Activated CD4-positive, alpha-beta T cell treated with anti-CD3 and anti-CD28 coated beads, Interleukin-2, amount 10 ng/mL, durations not matched to agents 7 days and 5 days (primary cell): ENCODE measurements at places on chromosomes 3 and 15. TPM values are rescaled to one million over a fixed set of nuclear protein-coding genes. Genes with fewer than 3 reads are reported as not detected.

SCN11A gene
- 0.02 TPM for total RNA-seq

C3orf49 gene
- total RNA-seq: not detected

TMEM42 gene
- total RNA-seq: 10.7 TPM

GRAMD2A gene
- not detected for total RNA-seq

MEX3B gene
- 0.99 TPM for total RNA-seq

UBAP1L gene
- total RNA-seq: 5.3 TPM

GNAT1 gene
- total RNA-seq: not detected

NEK4 gene
- total RNA-seq: 22.2 TPM

MPI gene
- 58.1 TPM for total RNA-seq

HESX1 gene
- not detected for total RNA-seq

TNIK gene
- 56.9 TPM for total RNA-seq

ASB14 gene
- not detected for total RNA-seq

RETNLB gene
- not detected for total RNA-seq

GRIP2 gene
- total RNA-seq: 0.45 TPM

TM6SF1 gene
- 12.5 TPM for total RNA-seq

TERC gene
- total RNA-seq: 4.6 TPM

RARRES1 gene
- not detected for total RNA-seq

MME gene
- not detected for total RNA-seq

SEMA3G gene
- not detected for total RNA-seq

LSAMP gene
- not detected for total RNA-seq

SHC4 gene
- 0.46 TPM for total RNA-seq

TLR9 gene
- 0.65 TPM for total RNA-seq

ECT2 gene
- total RNA-seq: 60.2 TPM

ADGRG7 gene
- total RNA-seq: not detected

TMIE gene
- total RNA-seq: 1.6 TPM
